ENCODE measurements at places on chromosomes 6 and 20.

DNA sequence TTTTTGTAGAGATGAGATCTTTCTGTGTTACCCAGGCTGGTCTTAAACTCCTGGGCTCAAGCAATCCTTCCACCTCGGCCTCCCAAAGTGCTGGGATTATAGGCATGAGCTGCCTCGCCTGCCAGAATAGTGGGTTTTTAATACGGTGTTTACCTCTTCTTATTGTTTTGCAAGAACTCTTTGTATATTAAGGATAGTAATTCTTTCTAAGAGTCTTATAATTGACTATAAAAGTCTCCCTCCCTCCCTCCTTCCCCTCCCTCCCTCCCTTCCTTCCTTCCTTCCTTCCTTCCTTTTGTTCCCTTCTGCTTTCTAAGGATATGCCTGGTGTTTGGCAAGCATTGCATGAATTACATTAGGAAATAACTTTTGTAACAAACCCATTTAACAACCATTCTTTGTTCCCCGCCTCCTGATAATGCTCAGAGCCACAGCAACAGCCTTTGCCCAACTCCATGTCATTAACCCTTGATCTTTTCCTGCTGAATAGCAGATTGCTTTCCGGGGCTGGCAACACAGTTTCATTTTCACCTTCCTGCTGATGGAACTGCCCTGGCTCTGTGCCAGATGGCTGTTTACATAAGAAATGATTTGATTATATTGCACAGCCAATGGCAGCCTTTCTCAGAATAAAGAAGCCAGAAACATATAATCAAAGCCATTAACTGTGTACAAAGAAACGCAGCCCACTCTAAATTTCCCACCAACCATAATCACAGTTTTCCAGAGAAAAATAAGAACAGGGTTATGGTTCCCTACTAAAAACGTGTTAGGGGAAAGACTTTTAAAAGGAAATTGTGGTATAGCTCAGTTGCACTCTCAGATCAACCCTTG is 143.7 kb upstream of the PTPN1 start:
- DNase-seq = peak; percentile 44

DNA sequence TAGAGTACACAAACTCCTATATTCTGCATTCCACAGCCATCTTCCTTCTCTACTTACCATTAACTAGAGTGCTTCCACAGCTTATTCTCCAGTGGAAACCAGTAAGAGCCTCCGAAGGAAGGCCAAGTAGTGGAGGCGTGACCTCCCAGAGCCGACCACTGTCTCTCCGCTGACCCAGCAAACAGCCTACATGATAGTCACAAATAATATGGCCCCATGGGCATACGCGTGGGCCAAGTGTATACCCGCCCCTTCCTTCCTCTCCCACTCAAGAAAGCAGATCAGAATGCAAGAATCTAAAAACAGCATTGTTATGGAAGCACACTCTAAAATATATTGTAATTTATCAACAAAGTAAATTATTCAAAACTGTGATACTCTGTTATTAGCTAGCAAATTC is 526.6 kb upstream of the JARID2 start:
- no peak for DNase-seq

GRCh38 chr20:46056970-46057855 is 28.2 kb downstream of the SLC12A5 start:
- DNase-seq = peak; percentile 48

- DNase-seq = no peak
Observed at GRCh38 chr20:18202966-18203365, 65.3 kb downstream of the KAT14 start.

- DNase-seq = peak; percentile 16
Observed at GRCh38 chr6:46175446-46175845, 4.7 kb upstream of the ENPP5 start.

- no peak for DNase-seq
Observed at GRCh38 chr6:116127771-116128493, 2.0 kb upstream of the COL10A1 start.

GRCh38 chr20:6940048-6940447 is 172.6 kb downstream of the BMP2 start:
- DNase-seq = peak; percentile 4

DNA sequence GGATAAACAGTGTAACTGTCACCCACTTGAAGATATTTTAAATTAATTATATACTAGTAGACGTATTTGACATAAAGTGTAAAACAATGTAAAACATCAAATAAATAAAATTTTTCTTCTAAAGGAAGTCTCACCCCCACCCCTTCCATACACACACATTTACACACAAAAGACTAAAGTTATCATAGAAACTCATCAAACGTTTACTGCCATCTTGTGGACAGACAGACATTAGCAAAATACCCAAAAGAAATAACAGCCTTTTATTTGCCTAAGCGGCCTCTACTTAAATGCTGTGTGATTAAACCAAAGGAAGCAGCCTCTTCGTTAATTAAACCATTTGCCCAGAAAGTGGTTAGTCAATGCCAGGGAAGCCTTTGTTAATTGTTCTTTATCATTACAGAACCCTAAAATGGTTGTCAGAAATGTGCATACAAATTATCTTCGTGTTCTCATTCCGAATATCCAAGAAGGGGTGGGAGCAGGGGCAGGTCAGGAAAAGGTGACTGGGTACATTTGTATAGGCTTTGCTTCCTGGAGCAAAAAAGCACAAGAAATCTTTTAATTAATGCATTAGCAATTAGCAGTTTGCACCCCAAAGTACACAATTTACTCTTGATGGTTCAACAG is 176.2 kb upstream of the SASH1 start:
- peak; percentile 61 for DNase-seq

DNA sequence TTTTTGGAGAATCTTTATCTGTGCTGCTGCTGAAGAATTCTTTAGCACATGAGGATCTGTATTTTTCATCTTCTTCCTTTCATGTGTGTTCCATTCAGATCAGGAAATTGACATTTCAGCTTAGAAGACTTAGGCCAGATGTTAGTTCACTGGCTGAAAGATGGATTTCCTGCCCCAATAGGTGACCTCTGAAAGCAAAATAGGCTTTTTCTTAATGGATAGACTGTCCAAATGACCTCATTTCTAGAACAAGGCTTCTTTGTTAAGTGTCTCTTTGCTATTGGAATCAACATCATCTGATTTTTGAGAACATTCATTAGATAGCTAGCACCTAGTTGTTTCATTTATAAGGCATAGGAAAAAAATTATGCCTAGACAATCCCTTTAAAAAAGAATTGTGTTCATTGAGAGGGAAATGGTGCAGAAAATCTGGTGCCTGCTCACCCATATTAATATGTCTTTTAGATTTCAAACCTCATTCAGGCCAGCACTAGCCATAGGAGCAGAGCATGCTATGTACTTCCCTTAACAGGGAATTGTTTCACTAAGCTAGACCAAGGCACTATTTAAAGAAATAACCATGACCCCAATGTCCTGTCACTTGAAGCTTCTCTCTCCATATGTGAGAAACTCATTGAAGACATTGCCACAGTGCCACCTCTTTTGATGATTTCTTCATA is 13.6 kb upstream of the SASH1 start:
- DNase-seq = no peak
